ENCODE measurements at places on chromosomes 1 and 21.

DNA sequence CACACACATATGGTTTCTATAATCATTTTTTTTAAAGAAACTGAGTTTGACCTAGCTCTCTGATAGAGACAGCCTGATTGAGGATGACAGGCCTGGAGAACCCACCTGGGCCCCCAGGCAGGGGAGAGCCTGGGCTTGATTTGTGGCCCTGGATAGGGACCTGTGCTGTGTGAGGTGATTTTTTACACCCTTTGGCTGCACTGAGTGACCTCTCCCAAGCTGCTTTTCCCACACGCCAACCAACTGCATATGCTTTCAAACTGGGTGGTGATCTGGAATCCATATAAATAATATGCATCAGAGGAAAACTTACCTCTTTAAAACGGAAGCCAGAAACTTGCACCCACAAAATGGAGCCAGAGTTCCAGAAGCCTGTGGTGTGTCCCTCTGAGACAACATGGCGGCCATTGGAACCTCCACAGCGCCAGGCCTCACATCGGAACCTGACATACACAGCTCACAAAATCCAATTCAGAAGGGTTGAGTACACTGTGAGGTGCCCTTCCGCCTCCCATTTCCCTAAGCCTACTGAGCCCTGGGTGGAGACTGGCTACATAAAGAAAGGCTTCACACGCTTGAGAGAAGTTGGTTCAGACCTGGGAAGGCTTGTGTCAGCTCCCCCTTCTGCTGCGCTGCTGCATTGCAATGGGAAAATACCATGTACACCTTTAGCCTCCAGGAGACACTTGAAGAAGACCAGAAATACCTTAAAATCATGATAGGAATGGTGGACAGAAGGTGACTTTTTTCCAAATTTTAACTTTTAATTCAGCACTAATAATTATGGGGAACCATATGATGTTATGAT, 160.7 kb downstream of the HHIPL2 start:
- no peak for DNase-seq

DNA sequence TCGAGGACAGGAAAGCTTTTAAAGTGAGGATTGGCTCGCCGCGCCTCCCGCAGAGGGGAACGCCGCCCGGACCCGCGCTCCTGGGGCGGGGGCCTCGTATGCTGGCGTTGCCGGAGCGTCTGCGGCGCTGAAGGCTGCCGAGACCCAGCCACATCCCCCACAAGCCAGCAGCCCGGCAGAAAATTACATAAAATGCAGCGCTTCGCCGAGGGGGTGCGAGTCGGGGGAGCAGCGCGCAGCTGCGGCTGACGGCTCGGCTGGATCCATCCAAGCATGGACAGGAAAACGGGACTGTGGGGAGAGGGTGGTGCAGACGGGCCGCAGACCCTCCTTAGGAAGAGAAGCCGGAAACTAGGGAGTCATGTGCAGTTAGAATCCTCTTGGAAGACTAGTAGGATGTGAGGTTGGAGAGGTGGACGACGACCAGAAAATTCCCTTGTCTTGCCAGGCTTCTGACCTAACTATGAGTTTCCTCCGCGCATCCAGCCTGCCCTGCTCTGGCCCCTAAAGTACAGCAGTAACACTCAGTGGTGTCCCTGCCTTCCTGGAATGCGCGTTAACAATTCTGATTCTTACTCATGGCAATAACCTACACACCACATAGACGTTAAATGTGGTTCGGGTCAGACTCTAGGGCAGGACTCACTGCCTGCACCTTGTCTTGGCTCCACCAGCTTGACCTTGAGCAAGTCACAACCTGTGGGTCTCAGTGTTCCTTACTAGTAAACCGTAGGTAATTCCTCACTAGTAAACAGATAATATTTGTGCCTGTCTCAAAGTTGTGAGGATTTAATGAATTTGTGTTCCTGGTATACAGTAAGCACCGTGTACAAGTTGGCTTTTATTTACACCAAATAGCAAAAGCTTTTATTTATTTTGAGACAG, 953 bp upstream of the BRWD1 start:
- DNase-seq: peak; percentile 48

DNA sequence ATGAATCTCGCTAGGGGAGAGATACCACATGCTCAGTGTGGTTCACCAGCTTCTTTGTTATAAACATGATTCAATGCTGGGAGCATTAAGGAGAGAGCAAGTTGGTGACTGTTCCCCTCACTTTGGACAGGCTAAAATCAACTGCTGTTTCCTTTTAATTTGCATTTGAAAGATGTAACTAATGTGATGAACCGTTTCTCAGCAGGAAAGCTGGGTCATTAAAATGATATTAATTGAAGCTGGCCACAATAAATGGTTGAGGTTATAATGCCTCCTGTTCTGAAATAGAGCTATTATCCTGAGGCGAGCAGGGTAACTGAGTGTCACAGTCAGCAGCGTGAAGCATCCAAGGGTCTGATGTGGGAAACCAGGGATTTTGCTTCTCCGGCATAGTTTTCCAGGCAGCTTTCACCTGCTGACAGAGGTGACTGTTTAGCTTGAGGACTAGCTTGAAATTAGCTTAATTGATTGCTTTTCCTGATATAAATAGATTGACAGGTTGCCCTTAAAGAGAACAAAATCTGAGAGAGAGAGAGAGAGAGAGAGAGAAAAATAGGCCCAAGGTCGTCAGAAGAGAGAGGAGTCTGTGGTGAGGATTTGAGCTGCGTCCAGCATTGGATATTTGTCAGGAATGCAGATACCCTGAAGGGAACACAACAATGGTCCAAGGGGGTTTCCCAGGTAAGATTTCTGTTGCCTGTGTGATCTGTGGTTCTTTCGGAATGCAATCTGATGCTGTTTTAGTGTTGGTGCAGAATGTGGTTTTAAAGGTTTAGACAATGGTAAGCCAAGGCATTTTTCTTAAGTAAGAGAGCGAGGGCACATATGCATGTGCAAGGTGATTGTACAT, 209.7 kb downstream of the PATJ start:
- no peak for DNase-seq

GRCh38 chr21:38965910-38966504, 160.3 kb downstream of the ETS2 start:
- no peak for DNase-seq

GRCh38 chr1:203632941-203633340, 6.3 kb downstream of the ATP2B4 start:
- no peak for DNase-seq

DNA sequence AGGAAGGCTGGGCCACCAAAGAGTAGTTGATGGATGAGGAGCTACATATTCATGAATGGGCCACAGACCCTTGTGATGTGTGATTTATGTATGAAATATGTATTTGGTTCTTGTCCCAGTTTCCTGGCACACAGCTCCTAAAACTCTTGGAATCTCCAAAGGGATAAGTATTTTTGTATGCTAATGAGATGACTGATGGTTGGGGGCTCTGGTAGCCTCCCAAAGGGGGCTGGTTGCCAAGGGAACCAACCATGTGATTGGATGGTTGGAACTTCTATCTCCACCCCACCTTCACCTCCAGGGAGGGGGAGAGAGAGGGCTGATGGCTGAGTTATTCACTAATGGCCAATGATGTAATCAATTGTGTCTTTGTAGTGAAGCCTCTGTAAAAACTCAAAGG, 77.1 kb downstream of the ZNF281 start:
- no peak for DNase-seq

- no peak for DNase-seq
Observed at GRCh38 chr21:45372732-45373355, 32.1 kb upstream of the COL18A1 start.

DNA sequence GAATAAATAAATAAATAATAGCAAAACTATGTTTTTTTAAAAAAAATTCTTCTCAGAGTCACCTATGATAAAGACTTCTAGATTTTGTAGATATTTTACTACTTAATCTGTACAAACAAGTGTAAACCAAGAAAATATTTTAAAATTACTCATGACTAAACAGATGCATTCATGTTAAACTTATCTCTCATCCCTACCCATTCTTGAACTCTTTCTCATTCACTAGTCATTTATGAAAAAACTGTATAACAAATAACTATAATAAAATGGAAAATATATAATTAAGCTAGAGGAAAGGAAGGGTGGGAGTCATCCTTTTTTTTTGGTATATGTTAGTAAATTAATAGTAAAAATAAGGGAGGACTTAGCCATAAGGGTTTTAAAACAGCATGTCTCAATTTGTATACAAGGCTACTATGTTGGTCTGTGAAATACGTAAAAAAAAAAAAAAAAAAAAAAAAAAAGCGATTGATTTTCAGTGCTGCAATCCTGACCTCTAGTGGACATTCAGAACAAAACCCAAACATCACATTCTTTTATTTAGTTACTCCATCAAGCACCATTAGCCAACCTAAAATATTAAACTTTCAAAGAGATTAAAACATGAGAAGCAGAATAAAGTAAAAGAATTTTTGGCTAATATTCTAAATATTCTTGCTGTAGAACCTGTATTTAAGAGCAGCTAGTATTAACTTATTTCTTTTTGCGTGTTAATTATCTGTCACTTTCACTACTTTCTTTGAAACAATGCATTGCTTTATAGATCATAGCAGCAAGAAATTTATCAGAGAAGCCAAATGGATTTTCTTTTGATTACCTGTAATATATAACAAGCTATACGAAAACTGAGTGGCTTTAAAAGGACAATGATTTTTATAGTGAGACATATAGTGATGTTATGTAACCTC, 255.8 kb upstream of the CACYBP start:
- DNase-seq: no peak

DNA sequence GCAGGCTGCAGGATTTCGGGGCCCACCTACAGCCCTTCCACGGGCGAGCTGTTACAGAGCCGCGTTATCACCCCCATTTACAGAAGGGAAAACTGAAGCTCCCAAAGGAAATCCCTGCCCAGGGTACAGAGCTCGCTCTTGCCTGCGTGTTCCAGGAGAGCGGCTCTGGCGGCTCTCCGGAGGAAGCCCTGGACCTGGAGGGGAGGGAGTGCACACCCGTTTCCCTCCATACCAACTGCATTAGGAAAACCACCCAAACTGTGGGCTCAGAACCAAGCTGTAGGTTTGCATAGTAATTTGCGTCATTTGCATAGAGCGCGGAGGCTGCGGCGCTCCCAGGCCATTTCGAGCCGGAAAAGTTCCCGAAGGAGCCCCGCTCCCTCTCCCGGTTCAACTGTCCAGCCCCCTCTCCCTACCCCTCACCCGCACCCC, 24.7 kb upstream of the ADGRB2 start:
- DNase-seq: no peak

DNA sequence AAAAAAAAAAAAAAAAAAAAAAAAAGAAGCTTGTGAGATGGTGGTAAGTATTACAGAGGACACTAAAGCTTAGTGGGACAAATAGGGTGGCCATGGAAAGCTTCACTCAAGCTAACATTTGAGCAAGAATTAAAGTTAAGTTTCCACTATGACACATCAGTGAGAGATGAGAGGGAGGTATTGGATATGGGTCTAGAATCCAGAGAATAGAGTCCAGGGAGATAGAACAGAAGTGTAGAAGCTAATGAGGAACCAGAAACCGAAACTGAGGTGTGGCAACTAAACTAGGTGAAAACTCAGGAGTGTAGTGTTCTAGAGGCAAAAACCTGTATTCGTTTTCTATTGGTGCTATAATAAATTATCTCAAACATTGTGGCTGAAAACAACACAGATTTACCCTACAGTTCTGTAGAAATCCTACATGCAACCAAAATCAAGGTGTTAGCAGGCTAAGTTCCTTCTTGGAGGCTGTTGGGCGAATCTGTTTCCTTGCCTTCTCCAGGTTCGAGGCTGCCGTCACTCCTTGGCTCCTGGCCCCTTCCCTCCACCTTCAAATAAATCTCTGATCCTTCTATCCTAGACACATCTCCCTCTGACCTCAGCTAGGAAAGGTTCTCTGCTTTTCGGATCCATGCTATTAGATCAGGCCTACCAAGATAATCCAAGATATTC, 36.2 kb downstream of the PTP4A2 start:
- DNase-seq: no peak

DNA sequence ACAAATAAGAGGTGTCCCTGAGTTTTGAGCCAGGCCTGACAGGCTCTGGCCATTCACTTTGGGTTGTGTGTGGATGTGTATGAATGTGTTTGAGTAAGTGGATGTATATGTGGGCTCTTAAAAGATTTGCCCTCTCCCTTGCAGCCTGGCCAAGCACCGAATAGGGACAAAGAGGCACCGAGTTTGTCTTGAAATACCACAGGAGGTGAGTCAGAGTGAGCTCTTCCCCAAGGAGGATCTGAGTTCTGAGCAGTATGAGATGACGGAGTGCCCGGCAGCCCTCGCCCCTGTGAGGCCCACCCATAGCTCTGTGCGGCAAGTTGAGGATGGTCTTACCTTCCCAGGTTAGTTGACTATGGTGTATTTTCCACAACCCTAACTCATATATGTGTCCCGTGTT, 19.0 kb downstream of the KDM4A start:
- no peak for DNase-seq

GRCh38 chr1:6603915-6604558, 1.4 kb upstream of the KLHL21 start:
- no peak for DNase-seq

DNA sequence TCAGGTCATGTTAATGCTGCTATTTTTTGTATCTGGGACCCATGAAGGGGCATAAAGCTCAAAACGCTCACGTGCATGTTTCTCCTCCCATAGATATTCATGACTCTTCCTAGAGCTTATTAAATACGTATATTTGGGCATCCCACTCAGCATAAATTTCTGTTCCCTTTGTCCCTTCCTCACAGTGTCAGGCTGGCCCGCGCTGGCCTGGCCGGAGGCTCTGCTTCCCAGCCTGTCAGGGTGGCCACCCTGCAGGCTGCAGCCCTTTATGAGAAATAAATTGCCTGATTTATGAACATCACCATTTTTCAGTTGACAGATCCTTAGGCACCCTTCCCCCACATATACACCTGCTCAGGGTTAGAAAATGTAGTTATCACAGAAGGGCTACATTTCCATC, 44.0 kb upstream of the NTPCR start:
- no peak for DNase-seq

DNA sequence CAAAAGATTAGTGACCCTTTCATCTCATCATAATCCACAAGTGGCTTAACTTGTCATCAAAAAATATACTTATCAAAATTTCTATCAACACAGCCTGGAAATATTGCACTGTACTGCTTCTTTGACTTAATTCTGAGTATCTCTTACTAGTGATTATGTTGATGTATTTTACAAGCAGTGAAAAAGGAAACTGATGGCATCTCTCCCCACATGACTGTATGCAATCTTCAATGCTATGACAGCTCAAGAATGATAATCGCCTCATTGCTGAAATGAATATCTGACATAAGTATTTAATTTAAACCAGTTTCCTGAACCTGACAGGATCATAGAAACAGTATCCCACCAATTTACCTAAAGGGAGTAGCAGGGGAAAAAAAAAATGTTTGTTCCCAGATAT, 79.5 kb downstream of the DPYD start:
- no peak for DNase-seq

- DNase-seq: no peak
Observed at GRCh38 chr1:68010090-68010489, 40.3 kb downstream of the DIRAS3 start.

DNA sequence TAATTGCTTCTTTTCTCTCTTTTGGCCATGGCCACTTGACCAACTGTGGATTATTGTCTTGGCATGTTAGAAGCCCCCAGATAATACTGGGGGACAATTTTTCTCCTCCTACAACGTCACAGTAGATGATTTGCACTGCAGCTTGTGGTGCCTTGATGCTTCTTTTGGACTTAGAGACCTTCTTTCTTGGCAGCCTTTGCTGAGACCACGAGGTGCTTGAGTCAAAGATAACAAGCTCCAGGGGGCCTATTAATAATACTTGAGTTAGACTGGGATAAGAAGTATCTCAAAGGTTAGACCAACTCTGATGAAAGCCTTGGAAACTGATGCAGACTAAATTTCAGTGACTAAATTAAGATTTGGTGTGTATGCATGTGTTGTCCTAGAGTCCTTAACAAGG, 3.2 kb downstream of the PPP1R12B start:
- no peak for DNase-seq
